GM18507 (cell line): ENCODE measurements at places on chromosomes 5 and 9.

DNA sequence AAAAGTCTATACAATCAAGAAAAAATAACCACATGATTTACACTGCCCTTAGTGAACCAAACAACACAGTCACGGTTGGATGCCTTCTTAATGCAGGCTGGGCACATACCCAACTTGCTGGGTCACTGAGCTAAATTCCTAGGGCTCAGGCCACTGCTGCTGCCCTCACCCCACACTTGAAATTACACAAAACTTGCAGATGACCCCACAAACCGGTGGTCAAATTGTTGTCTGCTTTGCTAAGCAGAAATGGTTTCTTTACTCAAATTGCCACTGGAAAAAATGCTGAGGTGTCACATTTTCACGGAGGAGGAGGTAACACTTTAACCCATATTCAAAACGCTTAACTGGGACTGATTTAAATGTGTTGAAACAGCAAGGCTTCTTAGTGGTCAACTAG, 62.4 kb downstream of the HMHB1 start:
- no peak for DNase-seq

GRCh38 chr5:158875272-158875679, 224.4 kb downstream of the EBF1 start:
- DNase-seq: no peak

DNA sequence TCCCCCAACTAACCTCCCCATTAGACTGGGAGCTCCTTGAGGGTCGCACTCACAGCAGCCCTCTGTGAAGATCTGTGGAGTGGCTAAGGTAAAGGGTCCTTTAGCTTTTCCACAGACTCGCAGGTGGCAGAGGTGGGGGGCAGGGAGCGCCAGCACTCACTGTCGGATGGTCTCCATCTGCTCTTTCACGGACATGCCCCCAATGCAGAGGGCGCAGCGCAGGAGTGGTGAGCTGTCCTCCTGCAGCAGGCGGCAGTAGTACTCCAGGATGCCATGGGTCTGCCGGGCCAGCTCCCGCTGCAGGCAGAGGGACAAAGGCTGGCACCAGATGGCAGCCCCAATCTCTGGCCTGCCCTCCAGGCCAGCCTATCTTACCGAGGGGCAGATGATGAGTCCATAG, 2.2 kb downstream of the DDX41 start:
- no peak for DNase-seq

GRCh38 chr9:128082151-128082550, 14.1 kb downstream of the SLC25A25 start:
- DNase-seq: no peak

DNA sequence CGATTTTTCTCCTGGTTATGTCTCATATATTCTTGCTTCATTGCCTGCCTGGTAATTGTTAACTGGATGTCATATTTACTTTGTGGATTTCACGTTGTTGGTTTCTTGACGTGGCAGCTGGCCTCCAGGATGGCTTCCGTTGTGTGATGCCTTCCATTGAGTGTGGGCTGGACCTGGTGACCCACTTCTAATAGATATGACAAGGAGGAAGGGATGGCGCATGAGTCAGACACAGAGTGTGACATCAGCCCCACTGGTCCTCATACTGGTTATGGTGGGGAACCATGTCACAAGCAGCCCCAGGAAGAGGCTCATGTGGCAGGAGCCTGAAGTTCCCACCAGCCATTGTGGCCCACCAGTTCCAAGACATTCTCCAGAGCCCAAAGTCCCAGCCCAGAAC, 6.4 kb upstream of the PAEP start:
- no peak for DNase-seq

GRCh38 chr9:80437091-80437640, 865.4 kb downstream of the TLE4 start:
- no peak for DNase-seq

DNA sequence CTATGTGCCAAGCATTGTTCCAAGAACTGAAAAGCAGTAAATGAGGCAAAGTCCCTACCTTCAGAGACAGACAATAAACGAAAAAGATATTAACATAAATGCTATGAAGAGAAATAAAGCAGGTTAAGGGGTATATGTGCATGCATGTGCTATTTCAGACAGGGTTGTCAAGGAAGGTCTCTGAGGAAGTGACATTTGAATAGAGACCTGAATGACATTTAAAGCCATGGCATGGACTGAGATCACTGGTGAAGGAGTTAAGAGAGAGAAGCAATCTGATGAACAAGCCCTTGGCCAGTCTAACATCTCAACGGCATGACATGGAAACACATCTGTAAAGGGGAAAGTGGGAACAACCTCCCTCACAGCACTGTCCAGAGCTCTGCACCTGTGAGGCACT, 14.5 kb downstream of the FBXO10 start:
- DNase-seq: no peak

DNA sequence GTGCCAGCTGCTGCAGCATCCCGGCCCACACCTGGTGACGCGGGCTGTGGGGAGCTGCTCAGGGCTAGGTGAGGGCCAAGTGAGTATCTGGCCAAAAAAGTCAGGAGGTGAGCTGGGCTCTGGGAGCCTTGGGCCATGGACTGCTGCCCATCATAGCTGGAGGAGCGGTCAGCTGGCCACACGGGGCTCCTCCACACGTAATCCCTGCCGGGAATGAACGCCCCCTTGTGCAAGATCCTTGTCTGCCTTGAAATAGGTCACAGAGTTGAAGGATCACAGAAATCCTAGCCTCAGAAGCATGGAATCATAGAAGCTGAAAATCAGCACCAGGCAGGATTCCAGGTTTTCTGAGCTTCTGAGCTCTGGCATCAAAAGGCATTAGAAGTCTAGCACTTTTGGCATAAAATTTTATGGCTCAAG, 16.8 kb upstream of the COL27A1 start:
- no peak for DNase-seq

DNA sequence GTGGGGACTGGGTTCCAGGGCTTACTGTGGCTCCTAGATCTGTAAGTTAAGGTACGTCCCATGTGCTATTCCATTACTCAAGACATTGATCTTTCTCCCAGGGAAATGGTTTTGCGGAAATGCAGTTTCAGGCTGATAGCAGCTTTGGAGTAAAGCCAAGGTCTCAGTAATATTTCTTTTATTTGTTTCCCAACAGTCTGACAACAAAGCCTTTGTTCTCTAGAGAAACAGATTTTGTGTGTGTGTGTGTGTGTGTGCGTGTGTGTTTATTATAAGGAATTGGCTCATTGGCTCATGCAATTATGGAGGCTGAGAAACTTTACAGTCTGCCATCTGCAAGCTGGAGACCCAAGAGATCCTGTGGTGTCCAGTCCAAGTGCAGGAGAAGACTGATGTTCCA, 12.1 kb upstream of the POC5 start:
- no peak for DNase-seq

DNA sequence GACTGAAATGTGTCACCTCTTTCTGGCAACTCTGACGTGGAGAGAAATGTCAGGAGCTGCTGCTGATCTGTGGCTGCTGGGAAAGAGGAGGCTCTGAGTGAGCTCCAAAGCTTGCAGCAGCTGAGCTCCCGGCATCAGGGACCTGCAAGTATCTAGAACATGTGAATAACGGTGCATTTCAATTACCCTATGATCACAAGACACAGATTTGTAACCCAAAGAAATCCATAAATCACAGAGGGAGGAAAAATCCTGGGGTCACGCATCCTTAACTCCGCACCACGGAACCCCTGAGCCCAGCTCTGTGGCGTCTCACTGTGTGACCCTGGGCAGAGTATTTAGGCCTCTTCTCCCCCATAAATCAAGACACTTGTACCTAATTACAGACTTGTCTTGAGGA, 139.8 kb downstream of the IRX2 start:
- DNase-seq: no peak

DNA sequence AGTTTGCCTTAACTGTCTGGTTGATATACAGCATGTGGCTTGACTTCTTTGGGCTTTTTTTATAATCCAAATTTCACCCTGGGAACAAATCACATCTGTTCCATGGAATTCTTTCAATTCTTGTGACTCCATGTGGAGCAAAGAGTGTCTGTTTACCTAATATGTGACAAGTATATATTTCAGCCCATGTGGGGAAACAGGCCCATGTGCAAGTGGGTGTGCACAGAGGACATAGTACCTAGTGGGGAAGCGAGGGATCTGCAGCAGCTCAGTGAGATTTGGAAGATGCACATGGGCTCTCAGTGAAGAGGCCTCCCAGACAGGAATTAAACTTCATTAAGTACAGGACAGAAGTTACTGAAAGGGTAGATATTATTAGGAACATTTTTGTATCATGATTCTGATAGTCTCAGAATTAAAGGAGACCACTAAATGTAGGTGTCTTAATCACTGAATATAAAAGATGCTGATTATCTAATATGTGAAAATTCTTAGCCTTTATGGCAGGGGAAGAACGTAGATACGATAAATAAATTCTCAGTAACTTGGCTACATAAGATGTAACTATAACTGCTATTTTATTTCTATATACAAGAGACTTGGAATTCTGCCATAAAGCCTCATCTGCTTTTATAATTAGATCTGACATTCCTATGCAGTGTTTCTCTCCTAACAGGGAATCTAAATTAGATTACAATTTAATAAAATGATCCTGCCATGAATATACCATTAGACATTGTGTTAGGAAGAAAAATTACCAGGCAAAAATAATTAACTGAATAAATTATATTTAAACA, 181.2 kb downstream of the SLC12A2 start:
- no peak for DNase-seq

DNA sequence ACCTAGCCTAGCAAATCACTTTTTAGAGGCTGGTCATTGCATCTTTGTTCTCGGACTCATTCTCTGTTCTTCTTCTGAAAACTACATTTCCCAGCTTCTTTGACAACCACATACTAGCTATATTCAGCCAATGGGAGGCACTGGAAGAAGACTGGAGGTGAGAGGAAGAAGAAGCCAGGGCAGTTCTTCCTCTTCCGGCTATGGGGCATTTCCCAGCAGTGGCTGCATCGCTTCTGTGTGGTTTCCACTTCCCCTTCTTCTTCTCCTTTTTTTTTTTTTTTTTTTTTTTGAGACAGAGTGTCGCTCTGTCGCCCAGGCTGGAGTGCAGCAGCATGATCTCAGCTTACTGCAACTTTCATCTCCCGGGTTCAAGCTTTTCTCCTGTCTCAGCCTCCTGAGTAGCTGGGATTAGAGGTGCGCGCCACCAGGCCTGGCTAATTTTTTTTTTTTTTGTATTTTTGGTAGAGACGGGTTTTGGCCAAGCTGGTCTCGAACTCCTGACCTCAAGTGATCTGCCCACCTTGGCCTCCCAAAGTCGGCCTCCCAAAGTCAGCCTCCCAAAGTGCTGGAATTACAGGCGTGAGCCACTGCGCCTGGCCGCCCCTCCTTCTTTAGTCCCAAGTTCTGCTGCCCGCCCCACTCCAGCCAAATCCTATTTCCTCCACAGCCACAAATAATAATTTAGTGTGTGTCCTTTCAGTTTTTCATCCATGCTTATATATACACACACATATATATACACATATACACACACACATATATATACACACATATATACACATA, 6.9 kb upstream of the UBAP1 start:
- no peak for DNase-seq

DNA sequence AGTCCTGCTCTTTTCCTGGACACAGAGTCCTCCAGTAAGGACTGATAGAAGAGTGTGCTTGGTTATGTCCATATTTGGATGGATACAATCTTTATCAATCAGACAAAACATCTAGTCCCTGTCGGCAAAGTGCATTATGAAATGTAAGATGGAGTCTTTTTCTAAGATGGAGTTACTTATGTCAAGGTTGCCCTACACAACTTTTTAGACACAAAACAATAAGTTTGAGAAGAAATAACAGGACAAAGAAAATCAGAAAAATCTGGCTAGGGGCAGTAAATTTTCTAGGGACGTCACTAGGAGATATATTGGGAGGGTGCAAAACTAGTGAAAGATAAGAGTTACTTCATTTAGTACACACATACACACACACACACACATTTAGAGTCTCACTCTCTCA, 23.3 kb upstream of the SUB1 start:
- no peak for DNase-seq

DNA sequence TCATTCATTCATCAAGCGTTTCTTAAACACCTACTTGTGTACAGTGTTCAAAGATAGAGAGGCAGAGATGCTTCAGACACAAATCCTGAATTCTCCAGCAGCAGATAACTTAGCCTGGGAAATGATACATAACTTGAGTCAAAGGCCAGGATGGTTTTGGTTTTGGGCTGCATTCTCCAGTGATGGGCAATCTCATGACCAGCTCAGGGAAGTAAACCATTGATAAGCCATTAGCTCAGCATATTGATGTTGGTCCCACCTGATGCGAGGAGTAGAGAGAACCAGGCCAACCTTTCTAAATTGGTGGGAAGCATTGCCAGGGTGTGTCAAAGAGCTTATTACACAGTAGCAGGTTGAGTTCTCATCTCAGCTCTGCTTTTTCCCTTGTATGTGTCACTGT, 53.0 kb downstream of the SH3RF2 start:
- DNase-seq: no peak

GRCh38 chr5:140038373-140038957, 4.6 kb downstream of the NRG2 start:
- no peak for DNase-seq

GRCh38 chr5:68223904-68224303, 8.3 kb downstream of the PIK3R1 start:
- DNase-seq: no peak

GRCh38 chr5:88722546-88723073, 160.4 kb downstream of the MEF2C start:
- no peak for DNase-seq

- no peak for DNase-seq
These were observed 9.4 kb downstream of the VDAC1 start for GRCh38 chr5:133995341-133995740.

DNA sequence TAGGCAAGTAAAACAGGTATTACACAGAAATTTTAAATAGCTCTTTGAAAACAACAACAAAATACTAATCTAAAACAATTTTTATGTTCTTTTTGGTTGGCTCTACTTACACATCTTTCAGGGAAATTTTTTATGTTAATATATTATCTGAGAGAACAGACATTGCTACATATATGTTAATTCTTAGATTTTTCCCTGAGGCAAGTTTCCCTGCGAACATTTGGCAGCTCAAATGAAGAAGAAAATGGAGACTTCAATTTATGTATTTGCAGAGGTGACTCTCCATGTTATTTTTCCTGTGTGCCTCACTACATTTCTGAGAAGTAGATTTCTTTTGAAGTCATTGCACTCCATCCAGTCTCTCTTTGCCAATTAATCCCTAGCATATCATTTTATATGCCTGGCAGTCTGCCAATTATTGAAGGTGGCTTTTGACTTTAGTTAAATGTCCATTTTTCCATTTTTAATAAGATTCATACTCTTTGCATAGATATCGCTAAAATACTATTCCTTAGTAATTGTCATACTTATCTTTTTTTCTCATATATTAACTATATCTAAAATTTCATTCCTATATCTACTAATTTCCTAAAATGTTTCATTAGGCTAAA, 908.2 kb upstream of the CDH10 start:
- no peak for DNase-seq
